ENCODE measurements at places on chromosomes 13 and 19.
A peak's percentile ranks its signal among the peaks of the same experiment; 100 is the strongest.

- DNase-seq, result no peak
Measured at GRCh38 chr19:29400917-29401711, 124.7 kb upstream of the VSTM2B start.

DNA sequence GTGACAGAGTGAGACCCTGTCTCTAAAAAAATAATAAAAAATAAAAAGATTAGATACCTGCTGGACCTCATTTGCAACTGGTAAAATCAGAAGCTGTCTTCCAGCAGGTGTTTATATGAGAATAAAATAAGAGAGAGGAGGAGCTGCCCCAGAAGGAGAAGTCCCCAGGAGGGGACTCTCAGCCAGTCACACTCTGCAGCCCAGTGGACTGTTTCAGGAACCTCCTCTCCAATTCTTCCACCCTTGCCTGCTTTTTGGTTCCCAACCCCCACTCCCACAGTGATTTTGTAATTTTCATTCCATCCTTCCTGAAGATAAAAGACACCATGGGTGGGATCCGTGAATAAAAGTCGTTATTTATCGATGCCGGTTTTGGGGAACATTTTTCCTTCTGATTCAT is 56.9 kb upstream of the TSHZ3 start:
- no peak for DNase-seq

GRCh38 chr19:5683177-5683886 is 2.5 kb downstream of the HSD11B1L start:
- DNase-seq, result no peak

- DNase-seq, result no peak
Measured at GRCh38 chr13:110354123-110354627, 47.1 kb downstream of the COL4A2 start.

- no peak for DNase-seq
Measured at GRCh38 chr19:48859711-48860572, 8.5 kb downstream of the PLEKHA4 start.

- DNase-seq, result no peak
Measured at GRCh38 chr13:109394311-109394988, 391.9 kb downstream of the IRS2 start.

- peak; percentile 17 for DNase-seq
Measured at GRCh38 chr19:49614096-49614833, 23.3 kb downstream of the PRR12 start.

- no peak for DNase-seq
Measured at GRCh38 chr13:82627183-82627582, 1255.1 kb downstream of the SLITRK1 start.

DNA sequence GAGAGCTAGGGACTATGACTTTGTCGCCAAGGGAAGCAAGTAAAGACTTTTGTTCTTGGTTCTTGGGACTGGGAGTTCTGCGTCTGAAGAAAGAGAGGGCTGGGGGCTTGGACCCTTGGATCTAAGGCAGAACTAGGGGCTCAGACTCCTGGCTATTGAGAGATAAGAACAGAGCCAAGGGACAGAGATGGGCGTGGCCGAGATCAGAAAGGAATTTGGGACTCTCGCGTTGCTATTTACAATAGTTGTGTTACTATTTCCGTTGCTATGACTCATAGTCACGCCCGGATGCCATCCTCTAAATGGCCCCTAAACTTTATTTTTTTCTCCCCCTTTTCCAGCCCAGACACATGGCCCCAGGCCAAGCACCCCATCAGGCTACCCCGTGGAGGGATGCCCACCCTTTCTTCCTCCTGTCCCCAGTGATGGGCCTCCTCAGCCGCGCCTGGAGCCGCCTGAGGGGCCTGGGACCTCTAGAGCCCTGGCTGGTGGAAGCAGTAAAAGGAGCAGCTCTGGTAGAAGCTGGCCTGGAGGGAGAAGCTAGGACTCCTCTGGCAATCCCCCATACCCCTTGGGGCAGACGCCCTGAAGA is 759 bp downstream of the PPP1R15A start:
- peak; percentile 82 for DNase-seq

- no peak for DNase-seq
Measured at GRCh38 chr19:58394821-58395219, 636 bp upstream of the RNF225 start.

DNA sequence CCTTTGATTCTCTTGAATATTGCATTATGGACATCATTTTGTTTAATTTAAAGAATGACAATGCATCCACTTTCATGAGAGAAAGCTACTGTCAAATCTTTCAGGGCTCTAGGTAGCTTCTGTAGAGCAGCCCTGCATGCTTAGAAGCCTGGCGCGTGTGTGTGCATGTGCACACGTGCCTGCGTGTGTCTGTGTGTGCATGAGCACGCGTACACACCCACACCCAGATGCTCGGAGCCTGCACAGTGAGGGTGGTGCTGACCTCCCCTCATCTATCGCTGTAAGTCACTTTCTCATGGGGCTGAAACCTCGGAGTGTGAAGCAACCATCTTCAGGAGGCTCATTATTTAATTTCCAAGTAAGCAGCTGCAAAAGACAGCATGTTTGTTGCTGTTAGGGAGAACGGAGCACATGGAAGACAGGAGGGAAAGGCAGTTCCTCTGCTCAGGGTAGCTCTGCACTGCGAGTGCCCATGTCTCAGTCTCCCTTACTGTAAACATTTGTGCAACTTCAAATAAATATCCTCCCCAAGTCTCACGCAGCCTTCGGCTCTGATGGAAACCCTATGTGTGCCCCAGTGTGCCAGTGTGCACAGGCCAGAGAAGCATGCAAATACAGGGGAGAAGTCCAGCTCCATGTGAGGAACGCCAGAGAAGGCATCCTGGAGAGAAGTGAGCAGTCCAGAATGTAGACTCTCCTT is 22.8 kb downstream of the TSHZ3 start:
- DNase-seq, result no peak

DNA sequence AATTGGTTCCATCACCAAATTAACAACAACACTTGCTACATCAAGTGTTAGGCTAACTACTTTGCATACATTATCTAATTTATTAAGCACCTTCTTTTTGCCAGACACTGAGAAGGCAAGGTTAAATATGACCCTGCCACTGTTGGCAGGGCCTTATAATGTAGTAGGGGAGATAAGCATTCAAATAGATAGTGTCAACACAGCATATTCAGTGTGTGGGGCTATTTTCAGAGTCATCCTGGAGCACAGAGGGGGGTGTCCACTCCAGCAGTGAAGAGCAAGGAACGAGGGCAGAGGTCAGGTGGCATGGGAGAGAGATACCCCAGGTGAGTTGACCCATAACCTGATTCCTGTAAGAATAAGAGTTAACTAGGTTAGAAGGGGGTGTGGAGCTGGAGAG is 121.6 kb downstream of the COG6 start:
- DNase-seq, result no peak

DNA sequence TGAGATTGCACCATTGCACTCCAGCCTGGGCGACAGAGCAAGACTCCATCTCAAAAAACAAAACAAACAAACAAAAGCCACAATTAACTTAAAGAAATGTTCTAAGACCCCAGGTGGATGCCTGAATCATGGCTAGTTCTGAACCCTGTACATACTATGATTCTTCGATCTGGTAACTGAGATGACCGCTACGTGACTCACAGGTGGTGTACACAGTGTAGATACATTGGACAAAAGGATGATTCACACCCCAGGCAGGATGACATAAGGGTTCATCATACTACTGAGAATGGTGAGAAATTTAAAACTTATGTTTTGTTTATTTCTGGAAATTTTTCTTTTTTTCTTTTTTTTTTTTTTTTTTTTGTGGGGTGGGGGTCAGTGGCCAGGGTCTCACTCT is 6.5 kb downstream of the ZNF426 start:
- DNase-seq, result peak; percentile 8

GRCh38 chr13:26482451-26483197 is 74.9 kb upstream of the WASF3 start:
- DNase-seq, result peak; percentile 69

DNA sequence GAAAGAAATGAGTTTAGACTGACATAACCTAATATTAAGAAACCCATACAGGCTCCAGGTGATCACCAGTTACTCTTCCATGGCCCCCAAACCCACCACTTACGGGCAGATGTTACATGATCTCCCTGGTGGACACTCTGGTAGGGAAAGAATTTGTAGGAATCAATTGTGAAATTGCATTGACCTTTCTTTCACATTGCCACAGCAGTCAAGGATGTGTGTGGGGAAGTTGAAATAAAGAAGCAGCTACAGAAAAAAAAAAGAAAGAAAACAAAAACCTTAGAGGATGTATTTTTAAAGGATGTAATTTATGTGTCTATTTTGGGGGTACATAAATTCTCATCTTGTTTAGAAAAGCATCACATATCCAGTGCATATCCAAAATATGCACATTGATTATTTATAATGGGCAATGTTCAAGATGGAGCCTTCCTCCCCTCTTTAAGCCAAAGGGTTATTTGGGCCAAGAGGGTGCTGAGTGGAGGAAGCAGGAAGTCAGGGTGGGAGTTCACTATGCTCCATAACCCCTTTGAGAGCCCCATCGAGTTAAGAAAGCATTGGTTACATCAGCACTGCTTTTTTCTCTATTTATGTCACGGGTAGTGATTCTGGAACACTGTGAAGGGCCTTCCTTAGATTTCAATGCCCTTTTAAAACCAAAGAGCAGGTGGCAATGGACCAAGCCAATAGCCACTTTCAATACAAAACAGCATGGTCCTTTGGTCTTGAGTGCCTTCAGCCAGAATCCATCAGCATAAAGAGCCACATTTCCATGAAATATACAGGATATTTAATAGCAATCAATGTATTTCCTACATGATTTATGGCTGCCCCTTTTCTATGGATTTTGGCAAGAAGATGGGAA is 169.6 kb downstream of the LACC1 start:
- no peak for DNase-seq

- DNase-seq, result no peak
Measured at GRCh38 chr19:40923934-40924391, 41.9 kb upstream of the CYP2A7 start.

DNA sequence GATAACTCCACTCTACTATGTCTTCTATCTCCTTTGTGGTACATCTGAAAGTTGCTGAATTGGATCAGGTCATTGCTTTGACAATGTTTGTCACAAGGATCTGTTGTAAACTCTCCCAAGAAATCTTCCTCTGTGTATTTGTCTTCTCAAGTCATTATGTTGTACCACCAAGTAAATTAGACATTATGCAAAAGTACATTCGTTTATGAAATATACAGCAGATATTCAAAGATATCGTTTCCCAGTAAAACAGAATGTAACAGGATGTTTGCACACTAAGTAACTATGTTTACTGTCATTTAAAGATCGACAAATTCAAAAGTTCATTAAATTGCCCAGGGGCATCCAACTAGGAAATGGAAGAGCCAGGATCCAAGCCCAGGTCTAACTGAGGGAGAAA is 739.4 kb downstream of the EFNB2 start:
- DNase-seq, result no peak

DNA sequence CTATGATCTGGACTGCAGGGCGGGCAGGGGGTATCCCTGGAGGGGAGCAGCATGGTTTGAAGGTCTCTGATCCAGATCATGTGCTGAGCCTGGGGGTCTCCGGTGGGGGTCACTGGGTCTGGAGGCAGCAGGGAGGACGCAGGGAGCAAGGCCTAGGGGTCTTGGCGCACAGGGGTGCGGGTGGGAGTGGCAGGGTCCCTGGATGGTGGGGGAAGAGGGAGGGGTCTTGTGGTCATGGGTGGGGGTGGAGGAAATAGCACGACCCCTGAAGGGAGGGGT is 1.9 kb downstream of the BTBD2 start:
- no peak for DNase-seq

DNA sequence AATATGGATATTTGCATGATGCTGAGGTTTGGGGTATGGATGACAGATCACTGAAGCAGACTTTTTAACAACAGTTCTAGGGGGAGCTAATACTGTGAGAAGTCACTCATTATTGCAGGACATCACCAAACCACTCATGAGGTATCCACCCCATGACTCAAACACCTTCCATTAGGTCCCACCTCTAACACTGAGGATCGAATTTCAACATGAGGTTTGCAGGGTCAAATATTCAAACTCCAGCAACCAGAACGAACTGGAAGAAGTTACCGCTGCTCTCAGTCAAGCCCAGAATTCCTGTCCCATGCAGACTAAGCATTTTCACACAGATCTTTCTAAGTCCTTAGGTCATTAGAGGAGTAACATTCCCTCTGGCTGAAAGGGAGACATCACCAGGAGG is 758.9 kb downstream of the UQCRFS1 start:
- no peak for DNase-seq

DNA sequence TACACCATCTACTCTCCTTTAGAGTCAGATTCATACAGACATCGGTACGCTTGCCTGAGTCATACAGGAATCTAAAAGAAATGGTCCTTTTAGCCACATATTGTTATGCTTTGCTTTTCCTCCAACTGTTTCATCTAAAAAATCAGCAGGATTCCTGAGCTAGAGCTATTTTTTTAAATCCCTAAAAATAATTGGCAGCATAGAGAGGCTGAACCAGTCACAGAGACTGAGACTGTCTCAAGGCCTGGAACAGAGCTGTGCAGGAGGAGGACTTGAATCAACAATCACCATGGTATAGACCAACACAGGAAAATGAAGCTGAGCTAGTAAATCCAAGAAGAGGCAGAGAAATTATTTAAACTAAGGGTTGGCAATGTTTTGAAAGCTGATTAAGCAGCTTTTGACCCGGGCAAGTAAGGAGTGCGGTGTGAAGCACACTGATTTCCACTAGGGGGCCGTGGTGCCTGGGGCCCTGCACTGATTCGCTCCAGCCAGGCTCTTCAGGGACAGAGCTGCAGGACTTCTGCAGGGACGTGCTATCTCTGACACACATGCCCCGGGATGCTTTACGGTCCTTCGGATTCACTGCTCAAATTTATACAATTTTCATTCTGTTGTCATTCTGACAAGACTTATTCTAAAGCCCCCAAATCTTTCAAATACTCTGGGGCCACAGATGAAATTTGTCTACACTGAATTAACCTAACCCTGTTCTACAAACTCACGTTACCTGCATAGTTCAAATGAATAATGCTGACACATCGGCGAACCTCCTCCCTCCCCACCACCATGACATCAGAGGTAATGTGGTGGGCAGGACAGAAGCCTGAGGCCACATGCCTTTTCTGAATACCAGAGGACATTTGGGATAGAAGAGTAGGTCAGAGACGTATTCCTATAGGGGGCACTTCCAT is 87.6 kb upstream of the SLC15A1 start:
- peak; percentile 48 for DNase-seq

- peak; percentile 11 for DNase-seq
Measured at GRCh38 chr19:4969772-4970531, 1.0 kb downstream of the KDM4B start.

DNA sequence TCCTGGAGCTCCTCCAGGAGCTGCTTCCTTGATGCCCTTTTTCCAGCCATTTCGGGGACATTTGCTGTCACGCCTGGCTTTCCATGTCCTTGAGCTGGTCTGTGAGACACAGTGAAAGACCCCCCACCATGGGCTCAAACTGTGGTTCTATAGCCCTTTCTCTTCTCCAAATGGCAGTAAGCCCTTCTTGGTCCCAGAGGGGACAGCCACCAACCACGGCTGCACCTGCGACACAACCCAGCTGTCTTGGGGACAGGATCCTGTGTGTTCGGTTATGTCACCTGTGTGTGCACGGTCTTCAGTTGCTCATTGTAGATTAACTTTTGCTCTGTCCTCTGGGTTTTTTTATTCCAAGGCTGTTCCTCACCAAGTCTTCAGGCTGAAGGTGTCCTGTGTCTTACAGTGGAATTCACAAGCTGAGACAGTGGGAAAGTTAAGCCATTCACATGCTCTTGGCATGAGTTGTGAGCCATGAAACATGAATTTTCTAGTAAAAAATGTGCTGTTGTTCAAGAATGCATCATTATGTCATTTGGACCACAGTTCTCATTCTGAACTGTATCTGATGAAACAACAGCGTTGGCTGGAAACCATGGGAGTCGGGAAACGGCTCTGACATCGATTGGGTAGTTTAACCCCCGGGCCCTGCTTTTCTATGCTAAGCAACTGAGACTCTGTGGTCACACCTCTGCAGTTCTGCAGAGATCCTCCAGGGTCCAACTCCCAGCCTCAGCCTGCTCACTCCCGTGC is 129.5 kb upstream of the MCF2L start:
- DNase-seq, result no peak
